ENCODE measurements at places on chromosomes 6 and 20. TPM values are rescaled to one million over a fixed set of nuclear protein-coding genes. Genes with fewer than 3 reads are reported as not detected.

ZBP1 gene
- total RNA-seq: 0.43 TPM

NKX2-2 gene
- 0.11 TPM for total RNA-seq

LAMP5 gene
- total RNA-seq: 0.22 TPM

HLA-DQA2 gene
- 2.8 TPM for total RNA-seq

FNDC1 gene
- total RNA-seq: 1.9 TPM

ZNF311 gene
- total RNA-seq: 0.22 TPM

DNA sequence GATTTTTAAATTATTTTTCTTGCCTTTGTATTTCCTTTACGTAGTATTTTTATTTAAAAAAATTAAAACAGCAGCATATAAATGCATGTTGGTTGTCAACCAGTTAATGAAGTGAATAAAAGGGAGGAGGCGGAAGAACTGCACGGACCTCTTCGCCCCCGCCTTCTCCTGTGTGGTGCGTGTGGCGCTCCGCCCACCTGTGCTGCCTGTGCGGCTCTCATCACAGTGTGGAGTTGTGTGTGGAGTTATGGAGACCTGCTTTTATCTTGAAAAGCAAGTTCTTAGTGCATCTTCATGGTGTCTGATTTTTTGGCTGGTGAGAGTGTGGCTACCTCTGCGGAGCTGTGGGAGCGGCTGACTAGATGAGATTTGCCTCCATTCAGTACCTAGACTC is 58.4 kb downstream of the PTPN1 start:
- DNase-seq: no peak

DNA sequence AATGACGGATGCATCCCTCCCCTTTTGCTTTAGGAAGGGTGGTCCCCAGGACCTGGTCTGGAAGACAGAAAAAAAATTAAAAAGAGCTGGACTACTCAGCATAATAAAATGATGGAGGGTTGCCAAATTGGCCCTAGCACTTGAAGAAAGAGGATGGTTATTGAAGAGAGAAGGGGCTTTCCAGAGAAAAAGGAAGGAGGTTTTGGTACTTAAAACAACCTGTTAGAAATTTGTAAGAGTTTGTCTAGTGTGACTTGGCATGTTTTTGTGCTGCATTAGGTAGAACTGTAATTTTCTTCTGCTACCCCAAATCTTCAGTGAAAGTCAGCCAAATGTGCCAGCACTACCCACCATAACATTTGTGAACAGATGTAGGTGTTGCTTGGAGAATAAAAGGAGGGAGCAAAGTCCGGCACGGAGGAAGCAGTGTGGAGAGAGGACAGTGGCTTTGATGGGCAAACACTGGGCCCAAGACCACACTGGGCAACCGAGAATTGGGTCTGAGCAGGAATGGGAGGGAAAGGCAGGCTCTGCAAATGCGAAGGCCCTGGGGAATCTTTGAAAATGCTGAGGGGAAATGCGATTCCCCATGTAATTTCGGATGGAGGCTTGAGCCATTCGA is 160.9 kb downstream of the QRSL1 start:
- DNase-seq: no peak

DNA sequence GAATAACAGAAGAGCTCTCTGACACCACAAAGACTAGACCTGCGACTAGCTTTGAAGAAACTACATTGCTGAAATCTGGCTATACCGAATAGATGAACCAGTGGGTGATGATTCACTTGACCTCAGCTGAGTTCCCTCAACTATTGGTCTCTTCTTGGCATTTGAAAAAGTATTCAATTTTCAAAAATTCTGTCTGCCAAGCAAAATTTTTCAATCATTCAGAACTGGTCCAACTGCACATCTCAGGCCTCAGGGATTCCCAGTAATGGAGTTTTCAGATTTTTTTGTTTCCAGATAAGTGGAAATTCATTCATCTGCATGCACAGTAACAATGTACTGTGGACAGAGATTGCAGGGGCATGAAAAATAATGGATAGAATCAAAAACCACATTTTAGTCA is 121.4 kb upstream of the NAA20 start:
- DNase-seq: no peak

- DNase-seq: peak; percentile 70
Measured at GRCh38 chr6:149964308-149965193, 808 bp downstream of the ULBP1 start.

- no peak for DNase-seq
Measured at GRCh38 chr6:134398453-134398852, 80.5 kb upstream of the SGK1 start.

DNA sequence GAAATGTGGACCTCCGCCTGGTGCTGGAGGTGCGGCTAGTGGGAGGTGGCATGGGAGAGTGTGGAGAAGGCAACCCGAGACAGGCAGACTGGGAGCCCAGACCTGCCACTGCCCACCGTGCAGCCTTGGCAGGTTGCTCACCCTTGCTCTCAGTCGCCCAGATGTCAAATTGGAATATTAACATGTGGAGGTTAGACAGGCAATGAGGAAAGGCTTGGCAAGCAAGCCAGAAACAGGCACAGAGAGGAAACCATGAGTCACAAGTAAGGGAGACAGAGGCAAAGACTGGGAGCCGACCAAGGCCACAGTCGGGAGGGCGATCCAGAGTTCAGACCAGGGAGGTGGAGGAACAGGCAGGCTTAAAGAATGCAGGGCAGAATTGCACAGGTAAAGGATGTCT is 178.2 kb downstream of the FOXC1 start:
- DNase-seq: no peak

- no peak for DNase-seq
Measured at GRCh38 chr6:90288404-90288803, 8.2 kb downstream of the BACH2 start.

DNA sequence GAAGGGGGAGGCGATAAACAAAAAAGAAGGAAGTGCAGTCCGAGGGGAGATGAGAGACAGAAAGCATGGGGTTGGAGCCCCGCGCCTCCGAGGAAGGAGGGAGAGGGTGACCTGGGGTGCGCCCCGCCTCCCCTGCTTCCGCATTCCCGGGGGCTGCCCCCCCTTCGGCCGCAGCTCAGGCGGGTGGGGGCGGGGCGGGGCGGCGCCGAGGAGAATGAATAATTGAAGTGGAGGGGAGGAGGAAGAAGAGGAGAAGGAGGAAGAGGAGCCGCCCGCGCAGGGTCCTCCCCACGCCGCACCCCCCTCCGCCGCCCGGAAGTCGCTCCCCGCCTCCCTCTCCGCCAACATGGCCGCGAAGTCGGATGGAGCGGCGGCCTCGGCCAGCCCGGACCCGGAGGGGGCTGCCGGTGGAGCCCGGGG is at the start of gene XKR7:
Gene XKR7 (plus strand): TSS at position 322 of the 420 bp plus-strand sequence. CDS start 25 bp downstream, at position 347.
- DNase-seq: no peak

DNA sequence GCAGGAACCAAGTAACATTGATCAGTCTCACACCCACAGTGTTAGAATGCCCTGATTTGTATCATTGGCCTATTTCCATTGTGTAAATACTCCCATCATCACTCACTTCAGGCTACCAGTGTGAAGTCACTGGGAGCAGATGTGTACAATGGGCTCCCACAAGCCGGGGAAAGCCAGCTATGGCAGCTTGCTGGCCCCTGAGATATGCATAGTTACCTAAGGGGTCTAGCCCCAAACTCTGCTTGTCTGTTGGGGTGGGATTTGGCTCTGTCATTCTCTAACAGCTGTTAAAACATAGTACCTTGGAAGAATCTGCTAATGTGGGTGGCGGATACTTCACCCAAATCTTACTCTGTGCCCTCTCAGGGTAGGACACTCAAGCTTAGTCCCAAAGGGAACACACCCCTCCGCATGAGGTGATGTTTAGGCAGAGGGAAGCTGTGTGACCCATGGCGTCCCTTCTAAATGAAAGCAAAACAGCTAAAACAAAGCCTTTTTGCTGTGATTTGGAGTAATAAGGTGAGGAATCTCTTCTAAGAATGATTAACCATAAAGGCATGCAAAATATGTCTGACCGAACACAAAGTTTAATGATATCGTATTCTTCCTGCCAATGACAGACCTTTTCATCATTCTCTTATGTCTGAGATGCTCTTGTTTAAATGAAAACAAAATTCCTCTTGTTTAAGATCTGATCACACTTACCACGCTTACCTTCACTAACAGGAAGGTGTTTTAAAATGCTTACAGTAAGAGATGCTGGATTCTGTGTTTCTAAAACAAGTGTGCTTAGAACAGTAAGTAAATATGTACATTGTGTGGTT is 45.9 kb upstream of the PXDC1 start:
- no peak for DNase-seq

DNA sequence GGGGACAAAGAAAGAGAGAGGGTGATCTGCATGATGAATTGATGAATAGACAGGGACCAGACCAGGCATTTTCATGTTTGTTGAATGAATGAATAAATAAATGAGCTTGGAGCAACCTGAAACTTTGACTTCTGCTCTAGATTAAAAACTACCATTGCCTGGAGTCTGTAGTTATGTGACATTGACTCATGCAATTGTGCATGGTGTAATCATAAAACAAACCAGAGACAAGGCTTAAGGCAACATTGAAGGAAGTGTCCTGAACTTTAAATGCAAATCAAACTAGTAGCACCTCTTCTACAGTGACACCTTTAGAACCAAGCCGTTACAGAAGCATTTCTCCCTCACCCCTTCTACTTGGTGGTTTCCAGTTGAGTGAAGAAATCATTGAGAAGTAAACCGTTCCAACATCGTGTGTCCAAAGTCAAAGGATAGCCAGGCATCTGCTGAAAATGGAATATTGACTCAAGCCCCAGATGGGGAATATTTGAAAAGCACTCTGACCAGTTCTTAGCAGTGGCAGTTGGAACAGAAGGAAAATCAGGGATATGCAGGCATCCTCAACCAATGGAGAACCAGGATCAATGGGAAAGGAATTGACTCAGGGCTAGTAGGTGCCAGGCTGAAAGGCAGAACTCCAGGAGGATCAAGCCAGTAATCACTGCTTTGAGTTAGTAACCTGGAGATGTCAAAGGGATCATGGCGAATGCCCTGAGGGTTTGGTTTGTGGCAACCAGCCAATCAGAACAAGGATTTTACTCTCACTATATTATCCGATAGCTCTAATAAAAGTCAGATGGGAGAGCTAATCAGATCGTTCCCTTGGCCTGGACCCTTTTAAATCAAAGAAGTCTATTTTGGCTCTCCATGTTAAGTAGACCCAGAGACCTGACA is 171.2 kb upstream of the TSHZ2 start:
- no peak for DNase-seq

DNA sequence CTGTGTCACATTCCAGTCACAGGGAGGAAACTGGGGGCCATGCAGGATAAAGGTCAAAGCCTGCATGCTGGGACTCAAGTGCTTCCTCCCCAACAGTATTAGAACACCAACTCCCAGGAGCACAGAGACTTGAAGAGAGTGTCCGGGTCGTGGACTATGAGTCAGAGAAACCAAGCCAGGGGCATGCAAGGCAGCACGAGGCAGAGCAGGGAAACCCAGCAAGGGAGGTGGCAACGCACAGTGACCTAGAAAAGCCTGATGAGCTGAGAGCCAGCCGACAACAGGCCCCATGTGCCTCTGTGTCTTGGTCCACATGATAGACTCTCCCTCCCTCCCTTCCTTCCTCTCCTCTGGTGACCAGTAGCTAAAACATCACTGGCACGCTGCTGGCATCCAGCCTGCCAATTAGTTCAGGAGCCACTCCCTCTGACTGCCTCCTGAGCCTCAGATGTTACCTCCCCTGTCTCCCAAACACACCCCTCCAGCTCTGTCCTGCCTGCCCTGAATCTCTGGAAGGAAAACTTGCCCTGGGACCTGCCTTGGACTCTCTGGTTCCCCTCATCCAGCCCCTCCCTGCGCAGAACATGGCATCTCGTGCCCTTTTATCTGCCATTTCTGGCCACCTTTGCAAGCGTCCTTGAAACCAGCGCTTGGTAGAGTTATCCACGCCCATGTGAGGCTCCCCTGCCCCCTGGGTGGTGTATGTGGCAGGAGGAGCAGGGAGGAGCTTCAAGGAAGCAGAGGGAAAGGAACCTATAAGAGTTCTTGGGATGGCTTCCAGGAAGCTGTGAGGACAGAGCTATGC is 16.2 kb upstream of the RNF39 start:
- DNase-seq: no peak

- no peak for DNase-seq
Measured at GRCh38 chr6:17101422-17102257, at the start of gene STMND1. TSS of gene STMND1 (plus strand) at chr6:17102050. CDS start at chr6:17102258, 208 bp downstream.

DNA sequence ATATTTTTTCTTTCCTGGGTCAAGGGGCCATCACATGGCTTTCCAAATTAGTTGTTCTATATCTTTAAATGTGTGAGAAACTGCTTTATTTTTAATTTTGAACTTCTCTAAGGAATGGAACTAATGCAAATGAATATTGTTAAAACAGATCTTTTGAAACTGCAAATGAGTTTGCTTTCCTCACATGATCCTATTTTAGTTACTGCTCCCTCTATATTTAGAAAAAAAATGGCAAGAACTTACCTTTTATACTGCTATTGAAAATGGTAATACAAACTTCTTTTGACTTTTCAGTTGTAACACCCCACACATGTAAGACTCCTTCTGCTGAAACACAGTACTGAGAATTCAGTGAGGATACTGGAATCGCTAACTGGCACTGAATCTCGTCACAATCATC is 15.9 kb downstream of the IFNGR1 start:
- DNase-seq: no peak

DNA sequence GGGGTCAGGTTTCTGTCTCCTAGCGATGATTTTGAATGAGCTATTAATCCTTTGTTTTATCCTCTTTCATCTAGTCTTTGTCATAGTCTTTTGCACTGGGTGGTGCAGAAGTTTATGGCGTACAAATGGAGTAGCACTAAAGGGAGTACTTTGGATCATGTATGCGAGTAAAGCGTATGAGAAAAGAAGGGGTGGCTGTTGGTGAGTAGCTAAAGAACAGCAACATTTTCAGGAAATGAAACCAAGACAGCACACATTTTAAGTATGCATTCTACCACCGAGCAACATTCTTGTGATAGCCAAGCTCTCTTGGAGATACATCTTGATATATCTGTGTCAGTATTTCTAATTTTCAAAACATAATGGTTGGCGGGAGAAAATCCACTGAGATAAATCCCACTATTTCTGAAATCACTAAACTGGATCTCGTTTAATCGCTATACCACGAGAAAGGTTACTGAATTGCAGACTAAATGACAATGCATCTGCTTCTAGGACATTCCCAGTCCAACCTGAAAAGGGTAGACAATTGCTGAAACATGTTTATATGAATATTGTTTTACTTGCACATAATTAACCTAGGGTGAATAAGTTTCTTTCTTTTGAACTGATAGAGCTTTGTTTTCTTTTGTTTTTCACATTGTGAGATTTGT is 196.1 kb downstream of the TRIM27 start:
- DNase-seq: no peak
